H9 (cell line): ENCODE measurements at places on chromosomes 11 and 22.

DNA sequence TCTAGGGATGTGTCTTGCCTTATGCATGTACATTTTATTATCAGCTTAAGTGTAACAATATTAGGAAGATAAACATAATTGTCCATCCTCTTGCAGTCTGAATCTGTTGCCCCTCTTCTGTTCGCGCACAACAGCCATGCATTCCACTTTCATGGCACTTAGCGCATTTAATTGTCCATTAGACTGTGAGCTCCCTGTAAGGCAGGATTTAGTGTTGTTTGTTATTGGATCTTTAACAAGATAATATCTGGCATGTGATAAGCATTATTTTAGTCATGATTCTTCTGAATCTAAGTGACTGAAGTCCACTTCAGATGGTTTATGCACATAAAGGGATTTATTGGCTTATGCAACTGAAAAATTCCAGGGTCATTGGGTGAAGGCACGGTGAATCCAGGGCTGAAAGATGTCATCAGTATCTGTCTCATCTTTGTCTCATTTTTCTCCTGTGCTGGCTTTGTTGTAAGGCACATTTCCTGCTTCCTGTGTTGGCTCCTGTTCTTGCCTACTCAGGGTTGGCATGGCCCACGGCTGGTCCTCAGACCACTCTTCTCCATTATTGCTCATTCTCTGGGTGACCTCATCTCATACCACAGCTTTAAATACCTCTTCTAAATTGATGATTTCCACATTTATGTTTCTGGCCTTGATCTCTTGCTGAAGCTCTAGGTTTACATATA lies 37.6 kb downstream of the ATXN10 start:
- DNase-seq: no peak

GRCh38 chr11:61172356-61172755 lies 11.1 kb upstream of the VPS37C start:
- no peak for DNase-seq

- DNase-seq: no peak
Observed at GRCh38 chr11:26948881-26949280, 45.0 kb upstream of the FIBIN start.

GRCh38 chr11:3129591-3130268 lies 35.4 kb downstream of the OSBPL5 start:
- no peak for DNase-seq
